Thyroid gland (tissue), 4 donors: ENCODE measurements at places on chromosomes 1 and 21. TPM values are rescaled to one million over a fixed set of nuclear protein-coding genes. Genes with fewer than 3 reads are reported as not detected.
A peak's percentile ranks its signal among the peaks of the same experiment; 100 is the strongest.

The ZNF683 gene
- not detected for total RNA-seq

The PRKAA2 gene
- 14.4 TPM for total RNA-seq

GRCh38 chr21:40118527-40118926 is 251.3 kb downstream of the PCP4 start:
- DNase-seq: no peak
- H3K36me3 ChIP-seq: no peaks in the 10 kb centered on the region
- H3K27me3 ChIP-seq: no peaks in the 10 kb centered on the region

DNA sequence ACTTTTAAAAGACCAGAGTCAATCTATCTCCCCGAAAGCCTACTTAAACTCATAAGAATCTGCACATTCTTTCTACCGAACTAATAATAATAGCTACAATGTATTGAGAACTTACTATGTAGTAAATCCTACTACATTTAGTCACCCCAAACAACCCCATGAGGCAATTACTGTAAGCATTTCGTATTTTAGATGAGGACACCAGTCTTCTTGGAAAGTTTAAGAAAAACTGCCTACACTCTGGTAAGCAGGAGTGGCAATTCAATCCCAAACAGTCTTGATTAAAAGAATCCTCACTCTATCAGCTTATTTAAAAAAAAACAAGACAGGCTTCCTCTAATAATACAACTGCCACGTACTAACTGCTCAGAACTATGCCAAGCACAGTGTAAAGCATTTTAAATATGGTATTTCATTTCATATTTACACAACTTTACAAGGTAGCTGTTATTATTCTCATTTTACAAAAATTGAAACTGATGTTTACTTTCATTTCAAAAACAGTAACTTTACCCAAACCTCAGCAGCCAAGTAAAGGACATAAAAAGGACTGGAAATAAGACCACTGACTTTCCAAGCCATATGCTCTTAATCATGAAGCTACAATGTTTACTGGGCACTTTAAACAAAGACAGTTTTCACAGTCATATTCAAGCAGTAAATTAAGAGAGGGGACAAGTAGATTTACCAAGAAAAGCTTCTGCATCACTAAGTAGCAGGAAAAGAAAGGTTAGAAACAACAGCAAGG is 13.9 kb downstream of the ARID4B start:
- H3K36me3 ChIP-seq: no peaks in the 10 kb centered on the region
- peaks cover 29% of the 10 kb centered on the region for H3K4me1 ChIP-seq
- no peaks in the 10 kb centered on the region for H3K27me3 ChIP-seq
- no peak for DNase-seq

- H3K36me3 ChIP-seq: no peaks in the 10 kb centered on the region
- H3K4me1 ChIP-seq: peaks cover 28% of the 10 kb centered on the region
- H3K27ac ChIP-seq: peak overlapping the region; percentile 43
- peak; percentile 71 for DNase-seq
Measured at GRCh38 chr1:64536836-64537490, 67.0 kb downstream of the CACHD1 start.
